ENCODE measurements at places on chromosomes 16 and 17. TPM values are rescaled to one million over a fixed set of nuclear protein-coding genes. Genes with fewer than 3 reads are reported as not detected.
A peak's percentile ranks its signal among the peaks of the same experiment; 100 is the strongest.

GRCh38 chr17:28317099-28317965 is 1.7 kb upstream of the TMEM97 start:
- H3K36me3 ChIP-seq = no peaks in the 10 kb centered on the region
- no peak for DNase-seq
- peaks cover 20% of the 10 kb centered on the region for H3K4me1 ChIP-seq

GRCh38 chr17:50911890-50912289 is 45.7 kb upstream of the TOB1 start:
- no peak for DNase-seq
- H3K4me3 ChIP-seq = no peak overlapping the region
- no peak overlapping the region for H3K27ac ChIP-seq
- H3K36me3 ChIP-seq = no peaks in the 10 kb centered on the region
- no peaks in the 10 kb centered on the region for H3K27me3 ChIP-seq

DNA sequence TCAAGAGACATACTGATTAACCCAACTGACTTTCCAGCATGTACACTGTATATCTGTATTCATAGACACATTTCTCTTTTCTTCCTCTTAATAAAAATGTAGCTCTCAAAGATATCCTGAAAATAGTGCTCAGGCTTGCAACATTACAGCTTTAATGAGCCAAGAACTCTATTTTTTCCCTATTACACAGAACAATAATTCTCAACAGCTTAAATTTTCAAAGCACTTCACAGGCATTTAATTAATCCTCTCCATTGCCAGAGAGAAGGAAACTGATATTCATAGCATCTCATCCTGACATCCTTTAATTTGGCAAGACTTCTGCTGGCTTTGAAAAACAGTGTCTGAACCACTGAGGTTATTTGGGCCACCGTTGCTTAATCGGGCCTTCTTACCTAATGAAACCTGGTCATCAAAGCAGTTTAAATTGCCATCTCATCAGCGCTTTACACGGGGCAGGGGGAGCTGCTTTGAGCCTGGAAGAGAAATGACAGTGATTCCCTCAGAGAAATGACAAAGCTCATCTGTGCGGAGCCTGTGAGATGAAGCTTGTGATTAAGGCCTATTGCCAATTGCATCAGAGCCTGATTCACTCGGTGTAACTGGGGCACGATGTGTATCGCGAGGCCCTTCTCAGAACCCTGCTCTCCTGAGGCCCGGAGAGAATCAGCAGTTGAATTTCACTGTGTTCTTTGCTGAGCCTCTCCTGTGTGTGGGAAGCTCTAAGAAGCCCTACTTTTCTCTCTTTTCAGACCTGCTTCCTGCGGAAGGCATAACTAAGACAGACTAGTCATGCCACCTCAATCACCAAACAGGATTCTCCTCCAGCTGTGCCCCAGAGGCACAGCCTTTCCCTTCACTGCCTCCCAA is 8.5 kb upstream of the SIAH1 start:
- no peaks in the 10 kb centered on the region for H3K4me1 ChIP-seq
- no peaks in the 10 kb centered on the region for H3K36me3 ChIP-seq
- no peak for DNase-seq
- H3K27me3 ChIP-seq = no peaks in the 10 kb centered on the region
- no peak overlapping the region for H3K4me3 ChIP-seq

DNA sequence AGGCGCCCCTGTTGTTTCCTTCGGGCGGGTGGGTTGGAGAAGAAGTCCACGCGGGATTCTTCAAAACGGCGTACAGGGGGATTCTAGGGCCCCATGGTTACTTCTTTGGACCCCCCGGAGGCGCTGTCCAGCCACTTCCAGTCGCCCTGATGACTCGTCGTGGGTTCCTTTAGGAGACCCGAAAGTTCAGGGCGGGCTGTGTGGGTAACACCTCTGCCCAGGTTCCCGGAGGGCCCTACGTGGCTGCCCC is 716 bp upstream of the HIC1 start:
- DNase-seq = no peak
- H3K4me1 ChIP-seq = peaks cover 86% of the 10 kb centered on the region
- H3K36me3 ChIP-seq = peaks cover 8% of the 10 kb centered on the region
- peak overlapping the region; percentile 97 for H3K27ac ChIP-seq
- peak overlapping the region; percentile 66 for H3K4me3 ChIP-seq

DNA sequence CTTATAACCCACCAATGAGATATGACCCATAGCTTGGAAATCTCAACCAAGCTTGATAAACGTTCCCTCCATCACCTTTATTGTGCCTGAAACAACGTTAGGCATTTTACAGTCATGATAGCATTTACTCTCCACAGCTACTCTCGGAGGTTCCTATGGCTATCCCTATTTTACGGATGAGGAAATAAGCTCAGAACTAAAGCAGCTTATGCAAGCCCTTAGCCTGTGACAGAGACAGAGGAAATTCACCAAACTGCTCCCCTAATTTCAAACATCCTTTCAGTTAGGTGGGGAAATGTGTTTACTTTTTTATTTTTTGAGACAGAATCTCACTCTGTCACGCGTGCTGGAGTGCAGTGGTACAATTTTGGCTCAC is 18.7 kb downstream of the DCUN1D3 start:
- no peak for DNase-seq
- H3K27me3 ChIP-seq = no peaks in the 10 kb centered on the region
- peak overlapping the region; percentile 14 for H3K27ac ChIP-seq

GRCh38 chr16:68643227-68643626 is 1.9 kb upstream of the CDH3 start:
- no peak overlapping the region for H3K4me3 ChIP-seq
- peaks cover 40% of the 10 kb centered on the region for H3K27me3 ChIP-seq
- no peak overlapping the region for H3K27ac ChIP-seq
- DNase-seq = no peak

GRCh38 chr17:13002761-13003453 is 14.9 kb downstream of the ELAC2 start:
- H3K4me1 ChIP-seq = peaks cover 14% of the 10 kb centered on the region
- H3K27me3 ChIP-seq = no peaks in the 10 kb centered on the region
- peak; percentile 94 for DNase-seq
- peaks cover 48% of the 10 kb centered on the region for H3K36me3 ChIP-seq
- no peak overlapping the region for H3K4me3 ChIP-seq

GRCh38 chr16:57563487-57563750 is 21.0 kb downstream of the ADGRG5 start:
- H3K4me1 ChIP-seq = no peaks in the 10 kb centered on the region
- no peak overlapping the region for H3K27ac ChIP-seq
- DNase-seq = no peak
- no peak overlapping the region for H3K4me3 ChIP-seq
- H3K36me3 ChIP-seq = no peaks in the 10 kb centered on the region

CCDC47 gene
- 56.5 TPM for total RNA-seq

PDP2 gene
- 8.6 TPM for total RNA-seq

Measured in esophagus muscularis mucosa (tissue), 4 donors.